B cell (primary cell): ENCODE measurements at places on chromosomes 16 and 17.

- peaks cover 7% of the 10 kb centered on the region for H3K4me1 ChIP-seq
- H3K36me3 ChIP-seq, result no peaks in the 10 kb centered on the region
- no peaks in the 10 kb centered on the region for H3K27me3 ChIP-seq
- no peak overlapping the region for H3K4me3 ChIP-seq
- DNase-seq, result no peak
Measured at GRCh38 chr17:10845388-10845751, 7.5 kb upstream of the PIRT start.

DNA sequence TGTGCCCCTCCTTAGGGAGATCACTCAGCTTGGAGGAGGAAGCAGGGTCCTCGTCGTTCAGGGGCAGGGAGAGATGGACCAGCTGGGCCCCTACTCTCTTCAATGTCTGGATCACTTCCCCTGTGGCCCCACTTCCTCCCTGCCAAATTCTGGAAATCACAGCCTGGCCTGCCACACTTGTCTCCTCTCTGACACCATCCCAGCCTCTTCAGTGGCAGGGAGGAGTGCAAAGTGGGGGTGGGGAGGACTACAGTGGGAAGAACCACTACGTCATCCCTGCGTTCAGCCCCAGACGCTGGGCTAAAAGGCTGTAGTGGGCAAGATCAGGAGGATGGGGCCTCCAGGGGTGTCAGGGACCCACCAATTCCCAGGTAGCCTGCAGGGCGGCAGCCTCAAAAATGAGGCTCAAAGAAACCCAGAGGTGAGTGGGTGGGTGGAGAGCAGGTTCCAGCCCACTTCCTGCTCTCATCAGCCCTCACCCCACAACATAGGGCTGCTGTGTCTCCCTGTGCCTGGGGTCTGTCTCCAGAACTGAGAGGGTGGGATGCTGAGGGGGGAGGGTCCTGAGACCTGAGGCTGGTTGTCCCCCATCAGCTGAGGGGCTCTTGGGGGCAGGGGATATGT is 25.0 kb upstream of the TAC4 start:
- H3K36me3 ChIP-seq, result no peaks in the 10 kb centered on the region
- no peak overlapping the region for H3K4me3 ChIP-seq
- no peak for DNase-seq
- H3K27me3 ChIP-seq, result no peaks in the 10 kb centered on the region

- DNase-seq, result no peak
- no peaks in the 10 kb centered on the region for H3K4me1 ChIP-seq
- H3K36me3 ChIP-seq, result no peaks in the 10 kb centered on the region
- no peaks in the 10 kb centered on the region for H3K27me3 ChIP-seq
- H3K4me3 ChIP-seq, result no peak overlapping the region
Measured at GRCh38 chr17:56629531-56630075, 36.1 kb downstream of the NOG start.

DNA sequence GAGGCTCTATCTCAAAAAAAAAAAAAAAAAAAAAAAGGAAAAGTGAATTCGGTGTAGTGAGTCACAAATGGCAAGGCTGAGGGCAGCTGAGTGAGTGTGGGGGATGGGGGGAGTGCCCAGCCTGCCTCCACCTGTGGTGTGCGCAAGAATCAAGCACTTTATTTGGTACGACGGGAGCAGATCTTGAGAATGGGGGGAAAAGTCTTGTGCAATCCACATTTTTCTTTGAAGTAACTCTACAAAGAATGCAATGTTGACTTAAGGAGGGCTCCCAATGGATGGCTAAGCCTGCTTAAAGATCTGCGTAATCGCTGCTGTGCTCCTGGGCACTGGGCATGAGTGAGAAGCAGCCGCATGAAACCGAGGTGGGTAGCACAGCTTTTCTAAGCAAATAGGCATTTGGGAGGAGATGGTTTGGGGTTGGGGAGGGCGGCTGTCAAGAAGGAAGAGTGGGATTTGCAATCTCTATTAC is 28.2 kb downstream of the ATP2C2 start:
- H3K4me1 ChIP-seq, result no peaks in the 10 kb centered on the region
- no peak overlapping the region for H3K4me3 ChIP-seq
- no peaks in the 10 kb centered on the region for H3K27me3 ChIP-seq
- no peaks in the 10 kb centered on the region for H3K36me3 ChIP-seq
- H3K27ac ChIP-seq, result no peak overlapping the region

GRCh38 chr16:86398201-86398600 is 112.1 kb upstream of the FOXF1 start:
- no peaks in the 10 kb centered on the region for H3K27me3 ChIP-seq
- no peaks in the 10 kb centered on the region for H3K36me3 ChIP-seq
- H3K4me3 ChIP-seq, result no peak overlapping the region

GRCh38 chr17:50550661-50551432 is 3.9 kb downstream of the SPATA20 start:
- no peak overlapping the region for H3K4me3 ChIP-seq
- no peak for DNase-seq
- H3K27me3 ChIP-seq, result no peaks in the 10 kb centered on the region
- peaks cover 13% of the 10 kb centered on the region for H3K4me1 ChIP-seq

GRCh38 chr16:53085931-53086421 is 31.2 kb downstream of the CHD9 start:
- H3K4me1 ChIP-seq, result peaks cover 23% of the 10 kb centered on the region
- no peak for DNase-seq
- H3K27me3 ChIP-seq, result no peaks in the 10 kb centered on the region
- H3K36me3 ChIP-seq, result peaks cover 8% of the 10 kb centered on the region
- no peak overlapping the region for H3K27ac ChIP-seq

DNA sequence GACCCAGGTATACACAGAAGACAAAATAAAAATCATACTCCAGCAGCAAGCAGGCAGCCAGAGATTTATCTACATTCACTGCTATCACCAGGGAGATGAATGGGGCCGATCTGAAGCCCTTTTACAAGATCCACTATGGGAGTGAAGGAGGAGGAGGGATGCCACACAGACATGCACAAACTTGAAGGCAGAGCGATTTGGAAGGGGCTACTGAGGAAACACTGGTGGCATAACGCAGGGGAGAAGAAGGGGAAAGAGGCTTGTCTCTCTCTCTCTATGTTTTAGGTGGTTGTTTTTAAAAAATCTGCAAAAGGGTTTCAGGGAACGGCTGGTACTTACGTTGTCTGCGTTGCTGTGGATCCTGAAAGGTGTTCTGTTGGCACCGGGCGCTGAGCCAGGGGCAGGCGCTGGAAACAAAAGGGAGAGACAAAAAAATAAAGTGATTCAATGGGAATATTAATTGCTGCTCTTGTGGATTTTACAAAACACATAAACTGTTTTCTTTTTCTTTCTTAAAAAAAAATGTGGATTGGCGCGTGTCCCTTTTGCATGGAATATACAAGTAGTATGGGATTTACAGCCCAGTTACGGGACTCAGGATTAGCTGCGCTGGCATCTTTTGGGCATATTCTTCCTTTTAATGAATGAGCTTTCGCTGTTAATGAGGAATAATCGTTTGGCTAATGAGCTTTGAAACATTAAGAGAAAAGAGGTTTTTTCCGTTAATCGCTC is 255.3 kb upstream of the PMFBP1 start:
- H3K4me3 ChIP-seq, result no peak overlapping the region
- H3K27ac ChIP-seq, result no peak overlapping the region
- DNase-seq, result no peak
- H3K27me3 ChIP-seq, result no peaks in the 10 kb centered on the region
- peaks cover 2% of the 10 kb centered on the region for H3K36me3 ChIP-seq
- no peaks in the 10 kb centered on the region for H3K4me1 ChIP-seq

DNA sequence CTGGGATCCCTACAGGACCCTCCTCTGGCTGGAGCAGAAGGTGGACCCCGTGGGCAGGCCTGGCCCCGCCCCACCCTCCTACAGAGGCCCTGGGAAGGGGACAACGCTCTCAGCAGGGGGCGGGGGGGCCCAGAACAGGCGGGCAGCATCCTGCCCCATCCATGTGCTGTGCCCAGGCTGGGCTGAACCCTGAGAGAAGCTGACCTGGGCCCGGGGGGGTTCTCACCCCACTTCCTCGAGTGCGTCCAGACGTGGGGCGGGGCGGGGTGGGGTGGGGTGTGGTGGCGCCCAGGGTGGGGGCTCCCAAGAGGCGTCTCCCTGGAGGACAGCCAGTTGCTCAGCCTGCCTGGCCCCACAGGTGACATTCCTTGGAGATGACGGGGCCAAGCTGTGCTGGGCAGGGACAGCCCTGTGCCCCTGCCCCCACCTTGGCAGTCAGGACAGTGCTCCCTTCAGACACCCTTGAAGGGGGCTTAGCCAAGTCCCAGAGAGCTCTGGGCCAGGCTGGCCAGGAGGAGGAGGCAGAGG is 390 bp upstream of the UNC13D start:
- H3K27me3 ChIP-seq, result no peaks in the 10 kb centered on the region
- H3K36me3 ChIP-seq, result peaks cover 56% of the 10 kb centered on the region
- peak overlapping the region; percentile 92 for H3K27ac ChIP-seq
- no peak overlapping the region for H3K4me3 ChIP-seq
- no peak for DNase-seq

DNA sequence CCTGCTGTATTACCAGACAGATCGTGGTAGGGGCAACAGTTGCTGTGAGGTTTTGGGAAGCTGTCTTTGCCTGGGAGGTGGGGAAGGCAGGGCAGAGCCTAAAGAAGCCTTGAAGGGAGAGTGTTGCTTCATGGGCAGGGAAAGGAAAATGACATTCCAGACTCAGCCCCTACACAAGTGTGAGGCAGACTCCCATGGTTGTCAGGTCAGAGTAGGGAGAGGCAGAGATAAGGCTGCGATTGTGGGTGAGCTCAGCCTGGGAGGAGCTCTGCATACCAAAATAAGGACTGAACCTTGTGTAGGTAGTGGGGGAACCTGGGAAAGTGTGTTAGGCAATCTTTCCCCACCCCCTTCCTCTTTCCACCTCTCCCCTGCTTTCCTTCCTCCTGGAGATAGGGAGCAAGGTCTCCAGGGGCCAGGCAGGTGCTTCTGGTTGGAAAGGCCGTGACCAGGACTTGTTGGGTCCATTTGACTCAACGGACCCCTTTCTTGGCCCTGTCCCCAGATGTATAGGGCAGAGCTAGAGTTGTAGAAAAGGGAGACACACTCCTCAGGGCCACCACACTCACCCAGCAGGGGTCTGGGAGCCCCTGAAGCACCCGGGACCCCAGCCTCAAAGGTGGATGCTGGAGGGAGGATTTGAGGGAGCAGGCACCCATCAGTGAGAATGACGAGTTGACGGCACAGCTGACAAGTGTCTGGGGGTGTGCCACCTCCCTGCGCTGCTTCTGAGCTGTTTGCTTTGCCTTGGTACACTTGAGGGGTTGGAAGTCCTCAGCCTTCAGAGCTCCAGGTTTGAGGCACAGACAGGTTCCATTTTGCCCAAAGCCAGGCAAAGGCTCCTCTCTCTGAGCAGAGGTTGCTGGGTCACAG is 18.5 kb upstream of the TOB1 start:
- H3K27ac ChIP-seq, result no peak overlapping the region
- H3K27me3 ChIP-seq, result no peaks in the 10 kb centered on the region
- H3K4me1 ChIP-seq, result peaks cover 8% of the 10 kb centered on the region
- H3K4me3 ChIP-seq, result no peak overlapping the region

- no peaks in the 10 kb centered on the region for H3K27me3 ChIP-seq
- H3K4me3 ChIP-seq, result peak within 1 kb of the TSS; percentile 79
Measured at GRCh38 chr17:7479213-7480088, at the start of gene ZBTB4. TSS of gene ZBTB4 (minus strand) at chr17:7479631. CDS start at chr17:7466801, 12,830 bp downstream.

- H3K4me3 ChIP-seq, result no peak overlapping the region
- H3K36me3 ChIP-seq, result no peaks in the 10 kb centered on the region
- DNase-seq, result no peak
- peaks cover 62% of the 10 kb centered on the region for H3K27me3 ChIP-seq
- peaks cover 63% of the 10 kb centered on the region for H3K4me1 ChIP-seq
Measured at GRCh38 chr16:89920723-89921122, 2.1 kb downstream of the MC1R start.

DNA sequence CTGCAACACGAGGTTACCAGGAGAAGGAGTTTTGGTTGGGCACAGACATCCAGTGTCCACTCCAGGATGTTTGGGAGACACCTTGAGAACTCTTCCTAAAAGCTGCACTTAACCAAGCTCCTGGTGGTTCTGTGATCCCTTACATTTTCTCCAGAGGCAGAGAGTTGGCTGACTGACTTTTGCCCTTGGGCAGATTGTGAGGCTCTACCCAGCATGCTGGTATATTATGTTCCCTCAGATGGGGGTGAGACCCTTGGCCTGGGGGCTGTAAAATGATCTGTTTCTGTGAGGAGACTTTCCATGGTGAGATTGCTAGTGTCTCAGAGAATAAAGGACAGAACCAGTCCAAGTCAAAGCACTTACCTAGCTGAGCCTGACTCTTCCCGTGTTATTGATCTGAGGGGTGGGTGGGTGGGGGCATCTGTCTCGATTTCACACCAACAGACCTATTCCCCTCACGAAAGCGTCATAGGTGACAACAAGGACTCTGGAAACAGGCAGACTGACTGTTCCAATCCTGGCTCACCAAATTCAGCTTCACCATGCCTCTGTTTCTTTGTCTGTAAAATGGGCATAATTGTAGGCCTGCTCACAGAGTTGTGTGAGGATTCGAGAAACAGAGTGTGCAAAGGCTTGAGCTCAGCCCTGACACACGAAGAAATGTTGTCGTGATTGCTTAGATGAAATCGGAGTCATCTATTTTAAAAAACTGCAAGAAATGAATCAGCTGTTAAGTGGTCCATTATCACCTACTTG is 12.2 kb downstream of the USB1 start:
- no peak for DNase-seq

- peaks cover 22% of the 10 kb centered on the region for H3K36me3 ChIP-seq
Measured at GRCh38 chr16:19236561-19237209, 48.8 kb upstream of the CLEC19A start.

DNA sequence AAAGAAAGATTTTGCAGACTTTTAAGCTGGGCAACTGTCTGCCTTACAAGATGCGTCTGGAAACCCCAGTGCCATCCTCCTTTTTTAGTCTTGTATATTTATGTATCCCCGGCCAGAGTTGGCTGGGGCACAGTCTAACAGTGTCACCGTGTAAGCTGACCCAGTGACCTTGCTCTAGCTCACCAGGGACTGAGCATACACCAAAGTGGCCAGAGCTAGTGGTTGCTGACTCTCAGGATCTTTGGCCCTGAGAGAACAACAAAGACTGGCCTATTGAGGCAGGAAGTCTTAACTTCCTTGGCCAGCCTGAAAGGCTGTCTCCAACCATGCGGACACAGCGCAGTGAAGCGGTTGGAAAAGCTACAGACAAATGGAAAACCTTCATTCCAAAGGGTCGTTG is 745.2 kb downstream of the WWOX start:
- no peak overlapping the region for H3K27ac ChIP-seq
- H3K27me3 ChIP-seq, result no peaks in the 10 kb centered on the region
- DNase-seq, result no peak
- H3K4me3 ChIP-seq, result no peak overlapping the region

- no peak overlapping the region for H3K4me3 ChIP-seq
- no peaks in the 10 kb centered on the region for H3K36me3 ChIP-seq
- no peaks in the 10 kb centered on the region for H3K4me1 ChIP-seq
- H3K27me3 ChIP-seq, result no peaks in the 10 kb centered on the region
- no peak for DNase-seq
Measured at GRCh38 chr16:82004601-82005000, 6.7 kb downstream of the SDR42E1 start.

GRCh38 chr17:61451538-61452300 is 503 bp upstream of the TBX4 start:
- no peaks in the 10 kb centered on the region for H3K36me3 ChIP-seq
- peaks cover 30% of the 10 kb centered on the region for H3K4me1 ChIP-seq
- no peak overlapping the region for H3K27ac ChIP-seq
- peaks cover 69% of the 10 kb centered on the region for H3K27me3 ChIP-seq
- DNase-seq, result peak; percentile 35

GRCh38 chr17:68455901-68456338 is 1.4 kb downstream of the WIPI1 start:
- peaks cover 17% of the 10 kb centered on the region for H3K4me1 ChIP-seq
- no peaks in the 10 kb centered on the region for H3K36me3 ChIP-seq
- DNase-seq, result no peak
- H3K27me3 ChIP-seq, result no peaks in the 10 kb centered on the region
- no peak overlapping the region for H3K27ac ChIP-seq
- no peak overlapping the region for H3K4me3 ChIP-seq
